ENCODE measurements at places on chromosomes 2 and 18.

DNA sequence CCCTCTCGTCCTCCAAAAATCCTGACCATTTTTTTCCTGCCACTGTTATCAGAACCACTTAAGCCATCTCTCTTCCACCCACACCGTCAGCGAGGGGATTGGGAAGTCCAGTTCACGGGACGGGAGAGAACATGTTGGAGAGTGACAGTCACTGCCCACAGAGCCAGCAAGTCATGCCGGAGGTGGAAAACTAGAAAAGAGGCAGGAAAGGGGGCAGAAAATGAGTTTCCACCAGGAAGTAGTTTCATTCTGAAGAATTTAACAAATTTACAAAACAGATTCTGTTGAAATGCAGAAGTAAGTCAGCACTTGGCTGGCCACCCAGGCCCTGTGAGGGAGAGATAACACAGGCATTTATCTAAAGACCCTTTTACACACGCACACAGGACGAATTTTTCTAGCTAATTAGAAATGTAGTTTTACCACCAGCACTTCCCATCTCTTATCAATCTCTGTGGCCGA is 431.3 kb downstream of the TSN start:
- no peak for DNase-seq

DNA sequence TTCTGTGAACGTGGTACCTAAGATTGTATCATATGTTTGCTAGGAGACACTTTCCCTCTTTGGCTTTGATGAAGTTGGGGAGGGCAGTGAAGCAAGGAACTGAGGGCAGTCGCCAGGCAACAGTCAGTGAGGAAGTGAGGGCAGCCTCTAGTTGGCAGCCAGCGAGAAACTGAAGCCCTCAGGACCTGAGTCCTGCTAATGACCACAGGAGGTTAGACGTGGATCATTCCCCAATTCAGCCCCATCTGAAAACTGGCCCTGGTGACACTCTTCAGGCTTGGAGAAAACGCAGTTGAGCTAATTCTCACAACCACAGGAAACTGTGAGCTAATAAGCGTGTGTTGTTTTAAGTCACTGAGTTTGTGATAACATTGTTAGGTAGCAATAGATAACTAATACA is 84.5 kb upstream of the REG3G start:
- no peak for DNase-seq

GRCh38 chr2:105977212-105977611 is 216.9 kb downstream of the UXS1 start:
- no peak for DNase-seq

DNA sequence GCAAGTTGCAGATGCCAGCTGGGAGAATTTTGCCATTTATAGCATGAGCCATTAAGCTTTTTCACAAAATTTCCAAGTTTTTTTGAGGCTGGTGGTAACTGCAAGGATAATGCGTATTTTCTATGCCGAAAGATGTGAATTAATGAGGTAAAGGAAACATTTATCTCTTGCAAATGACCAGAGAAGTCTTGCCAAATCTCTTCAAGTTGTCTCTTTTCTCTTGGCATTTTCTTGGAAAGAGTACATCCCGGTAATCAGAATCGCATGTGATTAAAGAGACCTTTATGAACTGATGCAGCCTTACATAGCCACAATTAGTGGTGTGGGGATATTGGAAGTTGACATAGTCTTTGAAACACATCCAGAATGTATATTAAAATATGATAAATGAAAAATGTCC is 136.5 kb upstream of the MMADHC start:
- DNase-seq = no peak

DNA sequence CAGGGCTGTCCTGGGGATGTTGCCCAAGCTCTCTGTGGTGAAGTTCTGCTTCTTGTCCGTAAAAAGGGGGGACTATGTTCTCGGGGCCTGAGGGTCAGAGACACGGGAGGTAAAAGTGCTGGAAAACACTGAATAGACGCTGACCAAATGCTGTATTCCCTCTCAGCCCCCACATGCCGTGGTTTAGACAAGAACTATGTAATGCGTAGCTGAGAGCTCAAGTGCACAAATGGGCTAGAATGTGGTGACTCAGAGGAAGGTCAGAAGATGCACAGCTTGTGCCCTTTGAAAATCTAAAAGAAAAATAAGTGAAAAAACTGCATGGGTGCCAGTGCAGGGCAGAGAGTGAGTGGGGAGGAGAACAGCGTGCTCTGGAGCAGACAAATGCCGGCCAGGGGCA is 80.3 kb upstream of the MAP4K4 start:
- DNase-seq = no peak

GRCh38 chr18:35464831-35465279 is 32.9 kb downstream of the INO80C start:
- no peak for DNase-seq

DNA sequence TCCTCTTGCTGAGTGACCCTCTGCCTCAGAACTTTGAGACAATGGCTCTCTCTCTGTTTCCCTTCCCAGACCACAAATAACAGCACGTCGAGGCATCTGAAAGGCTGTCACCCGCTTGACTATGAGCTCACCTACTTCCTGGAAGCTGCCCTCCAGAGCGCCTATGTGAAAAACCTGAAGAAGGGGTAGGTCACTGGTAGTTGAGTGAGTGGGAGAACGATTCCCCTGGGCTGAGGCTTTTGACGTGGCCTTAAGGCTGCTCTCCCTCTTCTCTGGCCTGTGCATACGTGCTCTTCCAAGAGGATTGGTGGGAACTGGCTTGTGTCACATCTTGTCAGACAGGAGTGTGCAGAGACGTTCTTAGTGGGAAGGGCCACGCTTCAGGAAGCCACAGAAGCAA is 63.1 kb upstream of the MCFD2 start:
- no peak for DNase-seq

DNA sequence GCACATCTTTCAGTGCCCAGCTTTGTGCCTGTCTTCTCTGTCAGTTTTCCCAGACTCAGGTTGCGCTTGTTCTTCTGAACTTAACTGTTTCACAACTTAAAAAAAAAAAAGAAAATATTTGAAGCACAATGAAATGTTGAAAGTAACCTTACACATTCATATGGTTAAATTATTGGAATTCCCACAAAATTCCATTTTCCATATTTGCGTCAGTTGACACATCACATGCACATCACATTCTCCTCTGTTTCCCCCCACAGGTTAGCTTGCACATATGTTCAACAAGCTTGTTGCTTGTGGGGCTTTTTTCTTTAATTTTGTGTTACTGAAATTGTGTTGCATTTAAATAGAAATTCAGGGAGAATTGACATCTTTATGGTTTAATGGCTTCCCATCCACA is 8.3 kb downstream of the MYO1B start:
- DNase-seq = no peak

DNA sequence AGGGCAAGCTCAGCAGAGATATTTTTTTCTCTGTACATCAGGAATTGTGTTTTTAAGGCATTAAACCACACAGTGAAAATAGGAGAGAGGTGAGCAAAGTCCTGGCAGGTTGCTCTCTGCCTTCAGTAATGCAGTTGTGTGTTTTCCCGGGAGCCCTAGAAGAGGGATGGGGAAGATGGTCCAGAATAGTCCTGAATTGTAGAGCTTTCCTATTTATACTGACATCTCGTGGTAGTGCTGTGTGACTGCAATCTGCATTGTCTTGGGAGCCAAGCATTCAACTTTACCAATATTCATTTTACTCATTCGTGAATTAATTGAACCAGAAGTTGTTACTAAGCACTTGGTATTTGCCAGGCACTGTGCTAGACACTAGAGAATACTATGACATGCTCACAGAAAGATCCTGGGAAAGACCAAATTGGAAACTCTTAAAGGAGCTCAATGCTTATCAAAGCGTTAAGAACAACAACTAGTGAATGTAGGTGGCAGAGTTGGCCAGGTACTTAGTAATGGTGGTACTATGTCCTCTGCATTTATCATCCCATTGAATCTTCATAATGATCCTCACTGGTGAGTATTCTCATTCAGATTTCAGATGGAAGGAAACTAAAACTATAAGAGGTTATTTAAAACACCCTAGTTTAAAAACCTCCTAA is 214.6 kb downstream of the TRIB2 start:
- DNase-seq = no peak

- no peak for DNase-seq
Measured at GRCh38 chr2:190535586-190535985, 1.1 kb upstream of the NEMP2 start.

GRCh38 chr2:197152451-197153228 is 157.9 kb downstream of the ANKRD44 start:
- DNase-seq = no peak

DNA sequence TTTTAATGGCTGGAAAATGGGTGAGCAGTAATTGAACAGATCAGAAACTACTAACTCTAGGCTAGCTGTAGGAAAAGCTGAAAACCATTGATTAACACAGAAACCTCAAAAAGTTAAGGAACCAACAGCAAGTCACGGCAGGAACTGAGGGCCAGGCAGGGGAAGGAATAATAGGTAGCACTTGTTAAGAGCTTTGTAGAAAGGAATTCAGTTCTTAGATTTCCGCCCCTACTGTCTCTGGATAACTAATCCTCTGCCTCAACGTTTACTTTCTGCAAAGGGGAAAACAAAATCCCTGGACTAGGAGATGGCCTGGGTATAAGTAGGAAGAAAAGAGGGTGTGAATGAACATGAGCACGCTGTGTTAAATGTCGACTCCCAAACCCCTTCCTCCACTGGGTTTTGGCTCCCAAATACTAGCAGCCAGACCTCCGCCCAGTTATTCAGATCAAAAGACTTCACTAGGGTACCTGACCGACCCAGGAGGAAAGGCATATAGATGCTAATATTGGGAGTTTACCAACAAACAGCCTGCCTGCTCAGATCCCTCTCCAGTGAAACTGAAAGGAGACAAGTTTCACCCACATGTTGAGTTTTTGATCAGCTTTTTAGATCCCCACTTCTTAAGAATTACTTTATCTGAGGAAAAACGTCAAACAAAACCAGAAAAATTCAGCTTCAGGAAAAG is 12.4 kb downstream of the SMAD2 start:
- DNase-seq = no peak

DNA sequence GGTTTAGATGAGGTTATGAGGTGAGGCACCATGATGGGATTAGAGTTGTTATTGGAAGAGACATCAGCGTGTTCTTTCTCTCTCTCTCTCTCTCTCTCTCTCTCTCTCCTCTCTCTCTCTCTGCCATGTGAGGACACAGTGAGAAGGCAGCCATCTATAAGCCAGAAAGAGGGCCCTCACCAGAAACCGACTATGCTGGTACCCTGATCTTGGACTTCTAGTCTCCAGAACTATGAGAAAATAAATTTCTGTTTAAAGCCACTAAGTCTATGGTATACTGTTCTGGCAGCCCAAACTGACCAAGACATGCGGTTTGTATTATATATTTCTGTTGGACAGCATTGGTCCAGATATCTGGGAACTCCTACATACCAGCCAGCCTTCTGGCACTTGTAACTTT is 3.5 kb upstream of the LIPG start:
- no peak for DNase-seq

DNA sequence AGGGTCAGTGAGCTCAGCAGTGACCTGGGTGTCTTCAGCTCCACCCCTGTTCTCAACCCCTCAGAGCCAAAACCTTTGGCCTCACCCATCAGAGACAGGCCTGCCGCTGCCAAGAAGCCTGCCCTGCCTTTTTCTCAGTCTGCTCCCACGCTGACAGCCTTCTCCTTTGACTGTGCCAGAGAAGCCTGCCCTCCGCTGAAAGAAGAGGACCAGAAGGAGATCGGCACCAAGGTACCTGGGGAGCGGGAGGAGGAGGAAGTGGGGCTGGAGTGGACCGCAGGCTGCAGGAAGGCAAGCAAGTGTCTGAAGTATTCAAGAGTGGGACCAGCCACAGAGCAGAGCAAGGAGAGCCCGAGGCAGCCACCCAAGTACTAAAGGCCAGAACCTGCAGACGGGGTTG is 33.2 kb downstream of the TOGARAM2 start:
- DNase-seq = no peak

- no peak for DNase-seq
Measured at GRCh38 chr2:71846669-71847291, 300.9 kb downstream of the CYP26B1 start.
